ENCODE measurements at places on chromosomes 2 and 18.

GRCh38 chr2:157229572-157229971, 27.9 kb upstream of the GALNT5 start:
- DNase-seq, result no peak

DNA sequence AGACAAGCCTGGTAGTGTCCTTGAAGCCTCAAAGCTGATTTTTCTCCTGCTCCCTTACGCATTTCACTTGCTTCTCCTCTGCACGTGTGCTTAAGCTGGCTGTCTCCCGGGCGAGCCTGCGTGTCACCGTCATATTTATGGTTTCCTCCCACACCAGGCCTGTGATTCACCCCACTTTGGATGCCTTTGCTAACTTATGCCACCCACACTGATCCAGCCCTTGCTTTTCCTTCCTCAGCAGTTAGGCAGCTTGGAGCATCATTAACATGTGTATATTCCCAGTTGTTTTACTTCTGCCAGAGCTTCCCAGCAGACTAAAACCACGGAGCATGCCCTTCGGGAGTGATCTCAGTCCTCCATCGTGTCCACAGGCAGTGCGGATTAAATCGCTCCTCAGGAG, 2.2 kb downstream of the ST3GAL5 start:
- peak; percentile 88 for DNase-seq

DNA sequence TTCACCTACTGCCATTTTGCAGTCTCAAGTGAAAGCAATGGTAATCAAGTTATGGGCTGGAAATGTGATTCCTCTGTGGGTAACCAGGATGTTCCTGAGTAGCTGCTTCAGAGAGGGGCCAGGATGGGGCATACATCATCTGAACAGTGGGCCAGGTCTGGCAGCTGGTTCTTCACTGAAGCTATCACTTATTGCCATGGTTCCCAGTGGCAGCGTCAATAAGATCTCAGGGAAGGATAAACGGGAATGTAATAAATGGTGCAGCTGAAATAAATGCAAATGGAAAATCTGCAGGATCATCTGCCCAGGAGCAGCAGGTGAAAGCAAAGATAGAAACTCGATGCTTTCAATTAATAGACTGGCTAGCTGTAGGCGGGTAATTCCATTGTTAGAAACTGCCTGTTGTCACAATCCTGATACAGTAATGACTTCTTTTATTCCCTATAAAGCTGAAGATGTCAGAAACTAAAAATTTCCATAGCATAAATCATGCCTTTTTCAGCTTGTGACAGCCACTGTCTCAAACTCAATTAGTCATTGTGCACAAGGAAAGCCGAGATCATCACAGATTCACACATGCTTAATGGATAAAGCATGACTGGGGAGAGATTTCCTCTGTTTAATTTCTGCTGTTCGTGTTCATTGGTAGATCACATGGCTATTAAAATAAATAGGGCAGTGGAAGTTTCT, 56.2 kb upstream of the CCDC85A start:
- no peak for DNase-seq

DNA sequence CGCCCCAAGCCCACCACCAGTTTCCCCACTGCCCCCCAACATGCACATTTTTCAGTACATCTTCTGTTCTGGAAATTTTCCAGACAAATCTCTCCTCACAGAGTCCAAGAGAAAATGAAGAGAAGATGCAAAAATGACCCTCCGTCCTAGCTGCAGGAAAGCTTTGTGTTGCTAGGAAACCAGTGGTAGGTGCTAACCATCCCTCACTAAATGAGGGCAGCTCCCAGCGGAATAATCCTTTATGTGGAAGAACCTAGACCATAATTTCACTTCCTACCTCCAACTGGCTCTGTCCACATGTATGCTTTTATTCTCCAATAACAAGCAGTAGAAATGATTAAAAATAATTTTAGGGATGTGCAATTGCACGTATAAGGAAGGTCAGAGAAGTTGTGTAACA, 311.9 kb upstream of the EPHA4 start:
- no peak for DNase-seq

DNA sequence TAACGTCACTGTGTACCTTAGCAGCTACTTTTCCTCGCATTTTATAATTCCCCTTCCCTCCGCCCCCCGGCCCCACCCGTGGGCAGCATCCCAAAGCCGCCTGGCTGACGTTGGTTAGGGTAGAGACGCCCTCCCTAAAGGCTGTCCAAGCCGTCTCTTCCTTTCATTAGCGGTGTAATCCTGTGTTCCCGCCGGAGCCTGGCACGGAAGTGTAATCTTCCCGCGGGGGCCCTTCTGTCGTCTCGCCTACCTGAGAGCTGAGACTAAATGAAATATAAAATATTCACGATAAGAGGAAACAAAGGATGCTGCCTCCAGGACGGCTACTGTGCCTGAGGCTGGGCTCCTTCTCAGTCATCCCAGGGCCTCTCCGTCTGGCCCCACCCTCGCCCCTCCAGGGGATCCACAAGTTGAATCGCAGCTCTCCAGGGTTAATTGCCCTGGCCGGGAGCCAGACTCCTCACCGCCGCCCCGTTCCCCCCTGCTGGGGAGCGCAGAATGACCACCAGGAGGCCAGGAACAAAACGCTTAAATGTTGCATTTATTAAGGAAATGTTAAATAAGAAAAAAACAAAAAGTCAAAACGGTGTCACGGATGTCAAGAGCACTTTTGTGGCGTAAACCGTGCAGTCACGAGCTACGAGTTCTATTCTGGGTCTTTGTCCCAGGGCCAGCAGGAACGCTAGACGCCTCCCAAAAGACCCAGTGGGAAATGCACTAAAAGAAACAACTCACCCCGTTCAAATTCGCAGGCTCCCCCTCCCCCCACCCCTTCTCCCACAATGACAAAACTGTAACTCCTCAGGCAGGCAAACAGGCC, 1.5 kb downstream of the RPRM start:
- DNase-seq, result no peak

DNA sequence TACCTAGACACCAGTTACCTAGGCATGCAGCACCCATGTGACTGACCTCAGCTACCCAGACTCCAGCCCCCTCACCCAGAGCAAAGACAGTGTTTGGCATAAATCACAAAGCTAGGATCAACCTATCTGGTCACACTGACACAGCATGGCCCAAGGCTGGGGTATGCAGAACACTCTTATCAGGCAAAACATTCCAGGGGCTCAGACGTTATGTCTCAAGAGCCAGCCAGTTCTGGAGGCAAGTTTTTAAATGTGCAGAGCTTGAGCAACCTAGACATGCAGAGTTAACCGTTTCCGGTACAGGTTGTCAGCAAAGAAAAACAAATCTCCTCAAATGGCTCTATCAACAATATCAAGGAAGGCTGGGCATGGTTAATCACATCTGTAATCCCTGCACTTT, 92.8 kb downstream of the AP1S3 start:
- no peak for DNase-seq

DNA sequence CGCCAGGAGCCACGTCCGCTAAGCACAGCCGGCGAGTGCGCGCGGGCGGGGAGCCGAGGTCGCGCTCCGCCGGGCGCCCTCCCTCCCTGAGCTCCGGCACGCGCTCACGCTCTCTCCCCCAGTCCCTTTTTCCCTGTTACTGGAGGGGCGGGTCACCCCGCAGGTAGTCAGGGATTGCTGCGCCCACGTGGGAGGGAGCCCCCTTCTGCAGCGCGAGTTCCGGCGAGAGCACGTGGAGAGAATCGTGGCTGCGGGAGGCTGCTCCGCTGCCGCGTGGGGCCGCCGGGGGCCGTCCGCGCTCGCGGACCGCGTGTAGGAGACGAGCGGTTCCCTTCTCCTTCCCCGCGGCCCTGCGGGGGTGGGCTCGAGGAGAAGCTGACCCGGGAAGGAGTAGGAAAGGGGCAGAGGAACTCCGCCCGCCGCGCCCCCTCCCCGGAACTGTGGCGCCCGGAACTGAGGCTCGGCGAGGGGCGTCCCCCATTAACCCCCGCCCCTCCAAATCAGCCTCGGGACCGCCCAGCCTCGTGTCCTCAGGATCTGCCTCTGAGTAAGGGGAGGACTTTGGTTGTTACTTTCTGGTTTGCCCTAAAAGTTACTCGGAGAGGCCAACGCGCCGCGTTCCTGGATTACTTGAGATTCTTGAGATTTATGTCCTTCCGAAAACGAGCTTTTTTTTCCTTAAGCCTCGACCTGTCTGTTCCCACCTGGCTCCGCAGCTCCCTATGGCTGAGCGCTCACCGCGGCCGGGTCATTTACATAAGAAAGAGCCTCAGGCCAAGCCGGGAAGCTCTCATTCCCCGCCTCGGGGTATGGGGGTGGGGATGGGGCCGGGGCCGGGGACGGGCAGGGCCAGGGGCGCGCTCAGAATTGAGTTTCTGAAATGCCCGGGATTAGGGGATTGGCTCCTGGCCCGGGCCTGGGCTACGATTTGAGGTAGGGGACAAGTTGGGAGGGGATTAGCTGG, 1.1 kb downstream of the HK2 start:
- peak; percentile 53 for DNase-seq

GRCh38 chr2:169768262-169768995, 30.2 kb upstream of the SSB start:
- no peak for DNase-seq

DNA sequence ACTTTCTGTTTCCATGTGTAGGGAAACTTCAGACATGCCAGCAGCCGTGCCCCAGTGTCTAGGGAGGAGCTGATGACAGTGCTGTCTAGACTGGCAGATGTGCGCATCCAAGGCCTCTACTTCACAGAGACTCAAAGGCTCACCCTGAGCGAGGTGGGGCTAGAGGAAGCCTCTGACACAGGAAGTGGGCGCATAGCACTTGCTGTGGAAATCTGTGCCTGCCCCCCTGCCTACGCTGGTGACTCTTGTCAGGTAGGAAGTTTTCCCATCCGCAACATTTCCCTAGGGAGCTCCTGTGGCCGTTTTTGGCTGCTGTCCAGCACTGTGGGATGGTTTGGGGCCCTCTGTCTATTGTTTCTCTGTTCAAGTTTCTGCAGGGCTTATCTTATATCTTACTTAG, 143.1 kb upstream of the TTC39C start:
- no peak for DNase-seq
